ENCODE measurements at places on chromosomes 11 and 22.

DNA sequence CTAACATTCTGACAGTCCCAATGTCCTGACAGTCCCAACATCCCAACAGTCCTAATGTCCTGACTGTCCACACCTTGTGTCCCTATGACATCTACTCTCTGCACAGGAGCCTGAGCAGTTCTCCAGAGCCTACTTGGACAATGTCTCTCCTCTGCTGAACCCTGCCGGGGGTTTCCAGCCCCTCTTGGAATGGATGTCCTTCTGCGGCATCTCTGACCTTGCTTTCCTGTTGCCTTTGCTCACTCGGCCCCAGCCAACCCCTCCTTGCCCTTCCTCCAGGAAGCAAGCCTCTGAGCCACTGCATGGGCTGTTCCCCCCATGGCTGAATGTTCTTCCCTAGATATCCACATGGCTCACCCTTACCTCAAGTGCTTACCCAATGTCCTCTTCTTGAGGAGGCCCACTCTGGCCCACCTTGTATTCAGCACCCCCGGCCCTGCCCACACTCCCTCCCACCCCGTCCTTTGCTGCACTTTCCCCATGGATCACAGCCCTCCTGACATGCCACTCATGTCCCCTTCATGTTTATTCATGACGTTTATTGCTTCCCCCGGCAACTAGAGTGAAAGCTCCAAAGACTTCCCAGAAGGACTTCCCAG lies 59.5 kb downstream of the DHCR7 start:
- DNase-seq: no peak

DNA sequence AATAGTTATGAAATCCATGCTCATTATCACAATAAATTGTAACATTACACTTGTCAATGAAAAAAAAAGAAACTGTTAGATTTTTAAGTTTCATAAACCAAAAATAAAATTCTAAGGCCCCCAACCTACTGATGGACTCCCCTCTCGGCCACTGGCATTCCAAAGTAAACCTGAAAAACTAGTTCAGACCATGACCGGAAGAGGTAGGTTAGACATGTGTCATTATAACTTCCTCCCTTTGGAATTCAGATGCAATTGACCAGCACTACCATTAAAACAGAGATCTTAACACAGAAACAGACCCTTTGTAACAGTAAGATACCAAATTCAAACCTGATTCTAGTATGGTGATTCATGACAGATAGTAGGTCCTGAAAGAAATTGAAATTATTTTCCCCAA lies 12.9 kb downstream of the OR10A6 start:
- DNase-seq: peak; percentile 54

DNA sequence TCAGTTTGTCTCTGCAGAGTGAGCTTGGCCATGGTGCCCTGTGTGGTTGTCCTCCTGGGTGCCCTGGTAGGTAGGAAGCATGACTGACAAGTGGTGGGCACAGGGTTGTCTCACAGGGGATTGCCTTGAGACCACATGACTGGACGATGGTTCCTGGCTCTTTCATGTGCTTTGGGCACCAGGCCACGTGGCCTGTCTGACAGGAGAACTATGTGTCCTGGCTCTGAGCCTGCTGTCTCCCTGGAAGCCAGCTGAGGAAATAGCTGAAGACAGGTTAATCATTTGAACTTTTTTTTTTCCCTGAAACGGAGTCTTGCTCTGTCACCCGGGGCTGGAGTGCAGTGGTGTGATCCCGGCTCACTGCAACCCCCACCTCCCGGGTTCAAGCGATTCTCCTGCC lies 93.2 kb downstream of the LDLRAD3 start:
- DNase-seq: peak; percentile 51

- peak; percentile 88 for DNase-seq
These were observed 187.2 kb downstream of the MAML2 start for GRCh38 chr11:96155627-96156378.

DNA sequence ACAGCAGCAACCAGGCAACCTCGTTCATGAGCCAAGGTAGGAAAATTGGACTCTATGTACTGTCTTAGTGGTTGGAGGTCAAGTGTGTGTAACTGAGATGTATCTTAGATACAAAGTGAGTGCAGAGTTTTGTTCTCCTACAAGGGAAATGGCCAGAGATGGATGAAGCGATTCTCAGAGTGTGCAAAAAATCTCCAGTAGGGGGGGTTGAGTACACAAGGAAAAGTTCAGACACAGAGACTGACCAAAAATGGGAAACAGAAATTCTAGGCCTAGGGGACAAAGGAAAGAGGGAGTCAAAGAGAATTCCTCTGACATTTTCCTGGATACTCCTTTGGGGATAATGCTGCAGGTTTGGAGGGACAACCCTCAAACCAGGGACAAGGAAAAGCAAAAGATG lies 38.2 kb upstream of the OR5AK2 start:
- DNase-seq: peak; percentile 37

DNA sequence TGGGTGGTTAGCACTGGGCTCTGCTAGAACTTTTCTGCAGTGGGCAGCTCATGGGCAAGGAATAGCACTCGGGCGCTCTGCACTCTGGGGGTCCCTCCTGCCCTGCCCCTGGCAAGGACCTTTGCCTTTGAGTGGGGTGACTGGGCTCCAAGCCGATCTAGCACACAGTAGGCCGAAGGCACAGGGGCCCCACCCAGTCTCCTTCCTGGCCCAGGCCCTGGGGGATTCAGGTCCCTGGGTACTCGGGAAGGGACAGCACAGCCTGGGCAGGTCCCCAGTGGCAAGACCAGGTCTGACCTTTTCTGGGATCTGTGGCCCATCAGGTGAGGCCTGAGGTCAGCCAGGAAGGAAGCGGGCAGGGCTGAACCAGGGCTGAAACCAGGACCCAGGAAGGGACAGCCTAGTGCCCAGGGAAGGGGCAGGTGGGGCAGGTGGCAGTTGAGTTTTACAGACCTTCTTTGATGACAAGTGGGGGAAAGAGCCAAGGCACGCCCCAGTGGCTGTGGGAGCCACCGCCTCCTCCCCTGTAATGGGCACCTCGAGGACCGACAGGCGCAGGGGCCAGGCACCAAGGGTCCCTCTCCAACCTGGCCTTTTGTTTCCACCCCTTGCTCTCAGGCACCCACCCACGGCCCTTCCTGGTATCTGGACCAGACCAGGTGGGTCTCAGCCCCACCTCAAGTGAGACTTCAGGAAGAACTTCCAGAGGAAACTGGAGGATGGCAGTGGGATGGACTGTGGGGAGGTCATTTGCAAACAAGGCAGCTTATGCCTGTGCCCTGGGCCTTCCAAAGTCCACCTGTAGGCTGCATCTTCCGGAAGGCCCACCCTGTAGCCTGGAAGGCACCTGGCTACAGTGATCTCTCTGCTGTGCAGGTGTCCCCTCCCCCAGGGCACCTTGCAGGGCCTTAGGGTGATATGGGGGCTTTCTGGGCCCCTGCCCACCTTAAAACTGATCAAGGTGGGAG lies 883 bp upstream of the AIFM3 start:
- DNase-seq: no peak

DNA sequence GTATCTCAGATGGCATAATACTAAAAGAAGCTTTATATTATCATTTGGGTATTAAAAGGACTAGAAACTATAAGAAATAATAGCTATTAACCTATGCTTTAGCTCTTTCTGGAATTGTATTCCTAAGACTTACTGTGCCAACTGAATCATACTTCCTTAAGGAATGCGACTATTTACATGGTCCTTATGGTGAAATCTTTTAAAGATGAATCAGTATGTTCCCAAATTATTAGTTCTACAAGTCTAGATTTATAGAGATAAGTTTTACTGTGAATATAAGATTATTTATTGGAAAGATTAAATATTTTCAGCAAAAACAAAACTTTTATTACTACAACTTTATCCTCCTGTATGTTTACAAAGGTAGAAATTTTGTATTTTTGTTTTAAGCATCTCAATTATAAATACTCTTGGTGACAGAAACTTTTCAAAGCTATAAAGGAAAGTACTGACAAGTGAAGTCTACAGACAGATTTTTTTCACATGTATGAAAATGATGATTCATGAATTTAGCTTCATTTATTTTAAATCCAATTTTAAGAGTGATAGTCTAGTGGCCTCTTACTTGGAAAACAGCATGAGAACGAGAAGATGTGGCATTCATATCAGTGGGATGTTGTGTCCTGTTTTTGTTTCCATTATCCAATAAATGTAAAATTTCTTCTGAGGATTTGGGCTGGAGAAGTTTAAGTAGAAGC lies 17.8 kb downstream of the KIF18A start:
- DNase-seq: peak; percentile 65

DNA sequence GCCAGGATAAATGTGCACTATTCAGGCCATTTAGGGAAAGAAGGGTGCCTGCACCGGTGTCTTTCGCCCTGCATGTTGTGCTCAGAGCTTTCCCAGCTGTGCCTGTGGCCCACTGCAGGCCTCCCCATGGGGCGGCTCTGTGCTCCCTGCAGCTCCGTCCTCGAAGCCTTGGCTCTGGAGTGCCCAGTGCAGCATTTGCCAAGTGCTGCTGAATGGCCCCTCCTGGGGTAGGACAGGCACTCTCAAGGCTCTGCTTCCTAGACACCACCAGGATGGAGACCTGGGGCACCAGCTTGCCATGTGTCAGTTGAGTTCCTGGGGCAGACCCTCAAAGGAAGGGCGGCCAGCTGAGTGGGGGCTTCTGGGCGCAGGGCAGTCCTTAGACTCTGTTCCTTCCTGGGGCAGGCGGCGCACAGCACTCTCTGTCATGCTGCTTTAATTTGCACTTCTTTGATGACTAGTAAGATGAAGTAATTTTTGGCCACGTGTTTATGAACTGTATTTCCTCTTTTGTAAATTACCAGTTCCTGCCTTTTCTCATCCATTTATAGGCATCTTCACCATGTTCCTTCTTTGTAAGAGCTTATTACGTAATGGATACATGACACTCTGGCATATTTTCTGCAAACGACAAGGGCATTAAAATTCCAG lies 32.1 kb upstream of the GNB1L start:
- no peak for DNase-seq

- DNase-seq: no peak
These were observed 161.4 kb downstream of the WT1 start for GRCh38 chr11:32273931-32274330.

GRCh38 chr11:15645201-15645600 lies 530.5 kb downstream of the INSC start:
- DNase-seq: no peak

DNA sequence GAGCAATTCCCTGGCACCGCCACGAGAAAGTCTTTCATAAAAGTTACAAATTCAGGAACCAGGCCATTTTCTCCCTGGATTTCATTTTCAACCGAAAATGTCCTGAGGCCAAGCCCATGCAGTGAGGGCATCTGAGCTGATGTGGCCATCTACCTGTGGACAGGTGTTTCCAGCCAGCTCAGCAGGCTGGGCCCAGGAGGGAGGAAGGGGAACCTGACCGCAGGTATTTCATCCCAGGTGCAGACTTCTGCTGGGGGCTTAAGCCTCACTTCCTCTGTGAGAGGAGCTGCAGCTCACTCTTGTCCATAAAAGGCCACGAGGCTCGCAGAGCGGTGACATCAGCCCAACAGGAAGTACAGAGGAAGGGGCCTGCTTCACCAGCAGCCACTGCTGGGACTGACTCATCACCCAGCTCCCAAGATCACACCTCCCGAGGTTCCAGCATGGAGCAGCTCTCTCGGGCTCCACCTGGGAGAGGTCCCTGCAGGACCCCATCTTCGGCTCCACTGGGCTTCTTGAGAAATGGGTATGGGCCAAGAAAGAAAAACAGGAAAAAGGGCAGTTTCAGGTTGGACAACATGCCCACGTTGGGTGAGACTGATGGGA lies 56.4 kb downstream of the MYH9 start:
- peak; percentile 96 for DNase-seq

DNA sequence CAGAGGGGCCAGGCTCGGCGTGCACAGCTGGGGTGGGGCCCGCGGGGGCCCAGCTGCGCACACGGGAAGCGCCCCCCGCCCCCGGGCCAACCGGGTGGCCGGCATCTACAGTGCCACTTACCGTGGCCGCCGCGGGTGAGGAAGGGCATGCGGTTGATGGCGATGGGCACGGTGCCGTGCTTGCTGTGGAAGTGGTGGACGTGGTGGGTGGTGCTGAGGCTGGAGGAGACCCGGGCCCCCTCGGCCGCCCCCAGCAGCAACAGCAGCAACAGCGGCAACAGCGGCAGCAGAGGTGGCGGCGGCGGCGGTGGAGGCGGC lies 51.4 kb downstream of the SLC22A12 start:
- no peak for DNase-seq

DNA sequence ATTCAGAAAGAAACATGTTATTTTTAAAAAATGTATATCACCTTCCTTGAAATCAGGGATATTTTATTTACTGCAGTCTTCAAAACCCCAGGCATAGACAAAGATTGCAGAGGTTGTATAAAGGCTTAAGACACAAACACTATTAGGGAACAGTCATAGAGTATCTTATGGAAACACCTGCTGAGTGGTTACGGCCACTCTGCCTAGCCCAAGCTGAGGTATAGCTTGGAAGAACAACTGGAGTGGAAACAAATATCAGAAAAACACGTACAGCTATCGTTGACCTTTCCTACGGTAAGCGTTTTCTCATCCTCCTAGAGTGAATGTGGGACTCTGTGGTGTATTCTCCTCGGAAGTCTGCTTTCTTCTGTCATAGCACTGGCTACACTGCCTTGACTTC lies 30.4 kb upstream of the LYVE1 start:
- no peak for DNase-seq

DNA sequence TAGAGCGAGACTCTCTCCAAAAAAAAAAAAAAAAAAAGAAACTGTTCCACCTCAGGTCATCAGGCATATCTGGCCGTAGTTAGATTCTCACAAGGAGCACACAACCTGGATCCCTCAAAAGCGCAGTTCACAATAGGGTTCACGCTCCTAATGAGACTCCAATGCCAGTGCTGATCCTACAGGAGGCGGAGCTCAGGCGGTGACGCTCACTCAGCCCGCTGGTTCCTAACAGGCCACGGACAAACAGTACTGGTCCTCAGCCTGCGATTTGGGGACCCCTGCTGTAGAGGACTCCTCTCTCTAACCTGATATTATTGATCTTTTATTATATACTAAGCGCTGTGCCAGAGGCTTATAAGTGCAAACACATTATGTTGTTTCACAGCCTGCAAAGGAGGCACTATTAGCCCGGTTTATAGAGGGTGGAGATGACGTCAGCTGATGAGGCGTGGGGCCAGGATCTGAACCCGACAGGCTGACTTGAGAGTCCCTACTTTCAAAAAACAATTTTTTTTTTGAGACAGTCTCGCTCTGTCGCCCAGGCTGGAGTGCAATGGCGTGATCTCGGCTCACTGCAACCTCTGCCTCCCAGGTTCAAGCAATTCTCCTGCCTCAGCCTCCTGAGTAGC lies 4.9 kb upstream of the MAFF start:
- DNase-seq: peak; percentile 13

- no peak for DNase-seq
These were observed 67.4 kb upstream of the RASSF10 start for GRCh38 chr11:12941671-12942070.

- no peak for DNase-seq
These were observed 24.3 kb downstream of the GLYATL1 start for GRCh38 chr11:58963551-58964104.

DNA sequence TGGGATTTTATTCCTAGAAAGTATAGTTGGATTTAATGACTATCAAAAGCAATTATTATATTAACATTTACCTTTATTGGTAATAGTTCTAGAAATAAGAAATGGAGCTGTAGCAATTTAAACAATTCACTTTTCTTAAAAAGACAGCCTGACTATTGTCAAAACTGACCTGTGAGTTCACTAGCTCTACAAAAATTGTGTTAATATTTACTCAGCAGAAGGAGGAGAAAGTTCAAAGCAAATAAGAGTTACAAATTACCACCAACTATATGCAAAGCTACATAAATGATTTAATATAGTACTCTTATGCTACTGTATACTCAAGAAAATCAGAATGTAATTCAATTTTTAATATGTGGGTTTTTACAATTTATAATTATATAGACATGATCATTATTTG lies 310.0 kb downstream of the DCDC1 start:
- no peak for DNase-seq

Measured in PC-3 (cell line).